Sigmoid colon (tissue), 7 donors: ENCODE measurements at places on chromosomes 11 and 22. TPM values are rescaled to one million over a fixed set of nuclear protein-coding genes. Genes with fewer than 3 reads are reported as not detected.
A peak's percentile ranks its signal among the peaks of the same experiment; 100 is the strongest.

- no peak for DNase-seq
Measured at GRCh38 chr22:19764636-19765476, 4.3 kb downstream of the TBX1 start.

DNA sequence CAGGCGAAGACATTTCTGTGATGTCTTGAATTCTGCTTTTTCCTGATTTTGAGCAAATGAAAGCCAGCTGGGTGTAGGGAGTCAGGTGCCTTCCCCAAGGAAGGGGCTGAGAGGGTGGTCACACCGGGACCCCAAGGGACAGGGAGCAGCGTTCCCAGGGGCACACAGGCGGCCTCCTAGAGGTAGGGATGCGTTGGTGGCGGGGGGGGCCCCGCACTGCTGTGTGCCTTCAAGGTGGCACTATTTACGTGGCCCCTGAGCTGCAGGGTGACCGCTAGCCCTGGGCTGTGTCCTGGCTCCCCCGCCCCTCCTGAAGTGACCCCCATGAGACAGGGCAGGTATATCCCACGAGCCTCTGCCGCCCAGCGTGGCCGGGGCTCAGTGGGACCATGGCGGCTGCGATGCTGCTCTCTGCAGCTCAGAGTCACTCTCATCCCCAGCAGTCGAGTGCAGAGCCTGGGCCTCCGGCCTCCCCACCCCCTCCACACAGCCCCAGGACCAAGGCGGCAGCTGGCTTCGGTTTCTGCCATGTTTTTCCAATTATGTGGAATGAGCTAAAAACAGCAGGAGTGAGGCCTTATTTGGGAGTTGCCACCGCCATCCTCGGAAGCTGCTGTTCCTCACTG lies 60.9 kb downstream of the LRP5 start:
- no peak for DNase-seq

GRCh38 chr11:130561441-130561881 lies 113.0 kb downstream of the ADAMTS15 start:
- no peak for DNase-seq

- peak; percentile 97 for DNase-seq
Measured at GRCh38 chr11:3123761-3124733, 41.1 kb downstream of the OSBPL5 start.

GRCh38 chr22:31618057-31618456 lies 44.0 kb downstream of the PISD start:
- DNase-seq: no peak

GRCh38 chr11:133955081-133955891 lies 1.5 kb downstream of the IGSF9B start:
- DNase-seq: peak; percentile 96

DNA sequence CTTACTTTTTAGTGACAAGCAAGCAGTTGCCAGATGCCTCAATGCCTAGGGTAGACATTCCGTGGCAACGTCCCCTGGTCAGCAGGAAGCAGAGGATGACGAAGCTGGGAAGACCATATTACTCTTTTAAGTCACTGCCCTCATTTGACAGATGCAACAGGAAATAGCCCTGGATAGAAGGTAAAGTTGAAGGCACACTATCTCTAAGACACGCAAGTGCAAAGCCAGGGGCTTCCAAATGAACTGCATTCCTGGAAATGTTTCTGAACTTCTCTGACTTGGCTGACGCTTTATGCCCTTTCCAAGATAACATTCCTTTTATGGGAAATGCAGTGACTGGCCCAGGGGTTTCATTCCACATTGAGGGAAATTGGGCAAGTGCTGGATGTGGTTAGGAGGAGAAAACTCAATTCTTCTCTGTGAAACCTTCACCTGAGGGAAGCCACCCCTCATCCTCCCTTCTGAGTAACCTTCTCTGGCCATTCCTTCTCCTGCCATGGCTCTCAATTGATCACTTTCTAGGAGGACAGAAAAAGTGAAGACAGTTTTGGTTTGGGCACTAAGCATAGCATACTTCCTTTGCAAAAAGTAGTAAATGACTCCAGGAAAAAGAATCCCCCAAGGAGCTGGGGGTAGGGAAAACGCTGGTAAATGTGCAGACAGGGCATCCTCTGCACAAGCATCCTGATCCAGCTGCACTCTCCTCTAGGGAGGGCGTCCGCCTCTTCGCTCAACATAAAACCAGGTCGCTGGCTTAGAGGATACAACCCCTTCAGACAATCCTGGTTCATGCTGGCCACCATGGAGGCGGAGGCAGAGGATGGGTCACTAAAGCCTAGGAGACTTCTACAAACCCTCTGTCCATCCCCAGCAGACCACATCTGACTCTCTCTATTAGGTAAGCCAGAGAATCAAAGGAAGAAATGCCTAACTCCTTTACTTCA lies 14.5 kb downstream of the PCSK7 start:
- DNase-seq: peak; percentile 75

GRCh38 chr11:123702139-123702538 lies 39.3 kb downstream of the ZNF202 start:
- no peak for DNase-seq

- DNase-seq: no peak
Measured at GRCh38 chr22:17162731-17163130, 3.7 kb upstream of the HDHD5 start.

- DNase-seq: peak; percentile 83
Measured at GRCh38 chr22:23178512-23179254, 1.6 kb upstream of the BCR start.

GRCh38 chr22:37329238-37330140 lies 47.2 kb downstream of the CYTH4 start:
- DNase-seq: no peak

DNA sequence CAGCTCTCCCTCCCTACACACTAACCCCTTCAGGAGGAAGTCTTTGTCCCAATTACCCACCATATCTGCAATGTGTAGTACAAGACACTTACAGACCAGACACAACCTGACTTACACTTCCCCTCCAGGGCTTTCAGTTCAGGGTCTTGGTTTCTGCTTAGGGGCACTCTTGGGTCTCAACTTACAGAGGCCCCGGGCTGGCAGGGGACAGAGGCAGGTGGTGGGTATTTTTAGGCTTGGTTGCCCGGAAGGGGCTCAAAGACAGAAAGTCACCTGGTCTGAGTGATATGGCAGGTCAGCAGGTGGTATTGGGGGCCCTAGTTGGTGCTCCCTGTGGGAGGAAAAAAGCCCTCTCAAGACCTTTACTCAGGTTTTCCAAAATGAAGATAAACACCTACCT lies 3.4 kb upstream of the TMEM184B start:
- DNase-seq: no peak

NXPE2 gene
- total RNA-seq: 0.36 TPM

C11orf97 gene
- total RNA-seq: not detected

PANX1 gene
- 25.8 TPM for total RNA-seq
